ENCODE measurements at places on chromosomes 2 and 18.

- DNase-seq, result no peak
These were observed 50.4 kb downstream of the UXS1 start for GRCh38 chr2:106143495-106144215.

DNA sequence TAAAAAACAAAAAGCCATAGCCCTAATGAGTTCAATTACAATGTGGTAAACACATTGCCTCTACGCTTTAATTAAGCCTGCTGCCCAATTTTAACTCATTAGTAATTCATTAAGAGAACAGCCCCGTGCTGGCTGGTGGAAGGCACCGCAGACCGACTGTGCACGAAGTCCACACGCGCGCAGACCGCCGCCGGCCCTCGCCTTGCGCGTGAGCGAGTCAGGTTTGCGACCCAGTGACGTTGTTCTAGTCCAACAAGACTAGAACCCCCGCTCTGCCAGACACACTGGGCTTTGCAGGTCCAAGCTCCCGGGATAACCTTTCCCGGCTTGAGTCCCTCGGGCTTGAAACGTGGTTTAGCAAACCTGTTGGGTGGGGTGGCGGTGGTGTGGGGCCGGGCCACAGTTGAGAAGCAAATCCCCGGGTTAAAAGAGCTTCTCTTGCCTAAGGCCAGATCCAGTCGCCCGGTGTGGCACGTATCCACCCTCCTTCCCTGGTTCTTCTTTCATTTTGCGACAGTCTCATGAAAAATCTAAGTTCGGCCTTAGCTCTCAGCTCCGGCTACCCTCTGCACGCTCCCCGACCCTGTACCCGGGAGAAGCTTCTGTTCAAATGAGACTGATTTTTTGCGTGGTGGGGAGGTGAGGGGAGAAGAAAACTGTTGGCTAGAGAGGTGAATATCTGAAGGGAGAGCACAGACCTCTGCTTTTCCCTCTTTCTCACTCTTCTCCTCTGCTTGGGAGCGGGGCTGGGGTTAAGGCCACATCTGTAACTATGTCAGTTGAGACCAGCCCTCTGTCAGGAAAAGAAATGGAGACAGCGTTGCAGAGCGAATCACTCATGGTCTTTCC is 11.1 kb upstream of the SKOR2 start:
- no peak for DNase-seq

- DNase-seq, result no peak
These were observed 299.3 kb downstream of the RND3 start for GRCh38 chr2:150188177-150188576.

GRCh38 chr2:100513650-100514049 is 43.4 kb downstream of the NMS start:
- DNase-seq, result no peak

DNA sequence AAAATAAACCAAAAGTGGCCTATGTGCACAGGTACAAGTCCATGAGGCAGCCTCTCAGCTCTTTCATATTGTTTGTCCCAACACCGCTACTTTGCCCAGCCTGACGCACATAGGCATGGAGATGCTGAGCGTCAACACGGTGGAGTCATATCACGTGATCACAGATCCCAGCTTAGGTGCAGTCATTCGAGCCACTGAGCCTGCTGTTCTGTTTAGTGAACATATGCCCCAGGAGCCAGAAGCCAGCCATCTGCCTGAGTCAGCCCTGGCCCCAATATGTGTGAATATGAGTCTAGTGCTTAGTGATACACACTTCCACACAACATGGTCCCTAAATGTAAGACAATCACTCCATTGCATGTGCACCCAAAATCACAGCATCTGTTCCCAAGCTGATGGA is 88.2 kb upstream of the LCLAT1 start:
- no peak for DNase-seq

- DNase-seq, result no peak
These were observed 140.2 kb upstream of the ITGA6 start for GRCh38 chr2:172287190-172287589.

DNA sequence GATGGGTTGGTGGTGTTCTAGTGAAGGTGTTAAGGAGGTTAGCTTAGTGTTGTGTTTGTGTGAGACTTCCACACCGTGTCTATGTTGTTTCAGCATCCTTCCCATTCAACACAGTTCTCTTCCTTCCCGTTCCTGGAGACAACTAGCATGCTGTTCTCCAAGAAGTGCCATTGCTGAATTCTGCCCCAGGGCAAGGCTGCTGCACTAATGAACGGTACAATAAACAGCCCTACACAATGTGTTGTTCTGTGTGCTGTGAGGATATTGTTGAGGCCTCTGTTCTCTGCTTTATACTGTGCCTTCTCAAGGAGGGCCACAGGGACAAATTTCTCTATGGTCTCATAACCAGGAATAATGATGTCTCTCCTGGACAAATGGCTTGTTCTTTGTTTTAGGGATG is 39.8 kb upstream of the ZEB2 start:
- peak; percentile 8 for DNase-seq

- DNase-seq, result no peak
These were observed 53.9 kb upstream of the ACVR1 start for GRCh38 chr2:157929871-157930667.

- no peak for DNase-seq
These were observed 376.2 kb downstream of the SETBP1 start for GRCh38 chr18:45056926-45057325.

DNA sequence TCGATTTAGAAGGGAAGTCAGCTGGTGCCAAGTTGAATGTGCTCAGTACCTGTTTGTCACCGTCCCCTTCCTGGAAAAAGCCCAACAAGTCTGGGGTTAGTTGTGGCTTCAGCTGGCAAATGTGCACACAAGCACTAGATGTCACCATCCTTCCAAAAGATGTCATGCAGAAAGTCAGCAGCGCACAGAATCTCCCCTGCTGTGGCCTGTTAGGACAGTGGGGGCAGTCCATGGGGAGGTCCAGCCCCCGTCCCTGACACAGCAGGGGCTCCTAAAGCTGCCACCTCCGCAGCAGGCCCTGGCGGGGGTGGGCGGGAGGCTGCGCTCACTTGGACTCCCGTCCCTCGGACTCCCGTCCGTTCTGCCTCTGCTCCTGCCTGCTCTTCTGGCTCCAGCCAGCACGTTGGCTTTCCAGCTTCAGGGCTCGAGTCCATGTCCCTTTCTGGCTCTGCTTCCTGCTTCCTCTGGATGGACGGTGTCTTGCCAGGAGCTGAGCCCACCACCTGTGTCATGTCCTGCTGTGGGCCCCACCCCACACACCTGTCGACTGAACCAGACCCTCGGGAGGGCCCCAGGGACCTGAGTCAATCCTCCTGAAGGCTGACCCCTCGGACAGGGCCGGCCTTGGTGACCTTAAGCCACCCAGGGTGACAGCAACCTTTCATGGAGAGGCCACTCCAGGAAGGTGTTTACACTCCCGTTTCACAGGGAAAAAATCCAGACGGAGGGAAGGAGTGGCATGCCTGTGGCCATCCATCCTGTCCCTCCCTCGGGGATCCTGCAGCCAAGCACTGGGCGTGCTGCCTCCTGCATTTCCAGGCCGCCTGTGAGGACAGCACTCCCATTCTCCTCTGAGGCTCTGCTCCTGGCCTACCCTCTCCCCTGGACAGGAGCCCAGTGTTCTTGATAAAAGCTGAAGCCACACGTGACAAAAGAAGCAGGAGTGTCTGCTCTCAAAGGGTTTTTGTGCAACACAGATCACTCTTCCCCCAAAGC is 8.5 kb downstream of the RAB17 start:
- peak; percentile 91 for DNase-seq

GRCh38 chr2:238145046-238145445 is 6.6 kb downstream of the KLHL30 start:
- DNase-seq, result no peak

- DNase-seq, result no peak
These were observed 308.5 kb downstream of the GBX2 start for GRCh38 chr2:235859651-235860050.

GRCh38 chr2:148936857-148937450 is 61.9 kb downstream of the KIF5C start:
- no peak for DNase-seq

DNA sequence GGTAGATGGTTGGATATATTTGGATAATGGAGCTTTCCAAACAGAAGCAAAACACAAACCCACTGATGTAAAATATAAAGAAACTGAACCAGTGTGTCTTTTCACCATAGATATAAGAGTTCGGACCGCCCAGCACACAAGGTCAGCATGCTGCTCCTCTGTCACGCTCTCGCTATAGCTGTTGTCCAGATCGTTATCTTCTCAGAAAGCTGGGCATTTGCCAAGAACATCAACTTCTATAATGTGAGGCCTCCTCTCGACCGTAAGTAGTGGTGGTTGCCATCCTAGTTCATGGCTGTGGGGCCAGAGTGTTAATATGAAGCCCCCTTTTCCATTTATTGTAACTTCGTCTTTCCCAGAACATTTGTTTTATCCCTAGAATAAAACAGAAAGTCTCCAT is 125.2 kb upstream of the LYPD6 start:
- DNase-seq, result peak; percentile 49

DNA sequence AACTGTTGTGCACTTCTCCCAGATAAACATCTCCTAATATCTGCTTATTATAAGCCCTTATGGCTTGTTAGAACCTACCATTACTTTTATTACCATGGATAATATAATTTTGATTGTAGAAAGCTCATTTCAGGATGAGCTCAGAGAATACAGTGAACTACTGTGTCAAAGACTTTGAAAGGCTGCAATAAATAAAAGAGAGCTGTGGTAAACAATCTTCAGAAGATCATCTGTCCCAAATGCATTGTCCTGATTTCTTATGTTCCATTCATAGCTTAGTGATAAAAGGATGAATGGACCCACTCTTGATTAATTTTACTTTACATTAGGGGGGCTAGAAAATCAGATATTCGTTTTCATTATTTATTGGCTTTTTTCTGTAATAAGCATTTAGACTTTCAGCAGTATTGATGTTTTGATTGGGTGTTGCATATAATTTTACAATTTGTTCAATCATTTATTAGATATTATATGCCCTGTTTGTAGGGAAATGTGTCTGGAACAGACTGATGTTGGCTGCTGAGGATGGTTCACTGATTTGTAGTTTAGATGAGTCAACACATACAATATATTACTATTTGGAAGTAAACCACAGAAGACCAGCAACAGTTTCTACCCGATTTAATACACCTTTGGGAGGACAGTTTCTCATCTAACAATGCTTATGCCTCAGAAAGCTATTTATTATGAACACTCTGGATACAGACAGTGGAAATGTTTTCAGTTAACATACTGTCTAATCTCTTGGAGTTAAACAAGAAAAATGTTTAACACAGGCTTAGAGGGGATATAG is 147.2 kb downstream of the TMEFF2 start:
- DNase-seq, result no peak

DNA sequence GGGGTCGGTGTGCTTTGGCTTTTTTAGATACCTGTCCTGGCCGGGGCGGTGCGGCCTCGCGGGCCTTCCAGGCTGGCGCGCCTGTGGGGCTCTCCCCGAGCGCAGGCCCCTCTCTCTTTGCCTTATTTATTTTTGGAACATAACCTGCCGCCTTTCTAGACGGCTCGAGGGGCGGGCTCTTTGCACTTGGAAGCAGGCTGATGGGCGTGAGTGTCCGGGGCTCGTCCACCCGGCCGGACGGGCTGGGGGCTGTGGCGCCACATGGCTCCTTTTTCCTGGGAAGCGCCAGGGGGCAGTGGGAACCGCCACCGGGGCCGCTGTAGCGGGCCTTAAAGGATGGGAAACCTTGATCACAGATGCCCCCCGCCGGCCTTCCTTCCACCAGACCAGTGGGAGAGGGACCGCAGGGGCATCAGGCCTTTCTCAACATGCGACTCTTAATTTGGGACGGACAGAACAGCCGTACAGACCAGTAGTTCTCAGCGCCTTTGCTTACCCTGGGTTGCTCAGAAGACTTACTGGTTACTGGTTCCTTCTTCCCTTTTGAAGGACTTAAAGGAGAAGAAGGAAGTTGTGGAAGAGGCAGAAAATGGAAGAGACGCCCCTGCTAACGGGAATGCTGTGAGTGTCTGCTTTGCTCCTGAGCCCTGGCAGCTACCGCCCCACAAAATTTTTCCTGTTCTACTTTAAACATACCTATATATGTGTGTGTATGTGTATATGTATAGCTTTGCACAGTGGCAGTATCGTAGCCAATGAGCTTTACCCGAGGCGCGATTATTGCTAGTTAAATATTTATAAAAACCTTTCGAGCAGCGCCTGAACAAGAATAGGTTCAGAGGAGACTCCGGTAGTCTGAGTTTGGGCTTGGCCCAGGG is 2.7 kb downstream of the PTMA start:
- DNase-seq, result peak; percentile 38

- no peak for DNase-seq
These were observed 9.7 kb downstream of the COBLL1 start for GRCh38 chr2:164831887-164832286.

DNA sequence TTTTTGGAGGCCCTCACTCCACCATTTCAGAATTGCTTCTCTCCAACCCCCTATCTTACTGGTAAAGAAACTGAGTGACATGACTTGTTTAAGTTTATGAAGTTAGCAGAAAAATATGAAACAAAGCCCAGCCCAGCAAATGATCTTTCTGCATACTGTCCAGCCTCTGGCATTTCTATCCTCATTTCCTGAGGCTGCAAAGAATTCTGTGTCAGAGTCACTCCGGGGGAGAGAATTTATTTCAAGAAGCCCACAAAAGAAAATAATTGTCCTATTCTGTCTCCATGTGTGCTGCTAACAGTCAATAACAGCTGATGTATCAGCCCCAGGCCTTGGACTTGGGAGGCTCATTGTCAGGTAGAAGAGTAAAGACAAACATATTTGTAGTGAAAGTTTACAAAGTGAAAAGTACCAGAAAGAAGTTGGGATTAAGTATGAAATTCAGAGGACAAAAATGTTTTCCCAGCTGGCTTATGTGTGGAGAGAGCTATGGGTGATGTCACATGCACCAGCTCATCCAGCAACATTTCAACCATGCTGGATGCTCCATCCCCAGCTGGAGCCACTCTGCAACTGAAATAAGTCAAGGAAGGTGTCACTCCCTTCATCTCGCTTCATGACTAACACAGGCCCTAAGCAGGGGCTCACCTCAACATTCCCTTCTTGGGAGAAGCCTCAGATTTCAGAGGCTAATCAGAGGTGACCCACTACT is 42.3 kb downstream of the TRABD2A start:
- DNase-seq, result peak; percentile 34

GRCh38 chr2:181397331-181397730 is 59.9 kb upstream of the ITGA4 start:
- no peak for DNase-seq

Measured in SJCRH30 (cell line).